Endothelial cell of coronary artery (primary cell): ENCODE measurements at places on chromosomes 12 and 14. TPM values are rescaled to one million over a fixed set of nuclear protein-coding genes. Genes with fewer than 3 reads are reported as not detected.

PLCZ1 gene
- total RNA-seq: 0.18 TPM in 1 of 2 replicates, not detected in the other

KCNH3 gene
- under 0.01 and 0.09 TPM in 2 replicates for total RNA-seq

MAP1LC3B2 gene
- total RNA-seq: 0.18 and 0.19 TPM in 2 replicates

CCER1 gene
- not detected in 2 replicates for total RNA-seq

TMPRSS12 gene
- total RNA-seq: not detected in 2 replicates

IAPP gene
- not detected in 2 replicates for total RNA-seq

VDR gene
- total RNA-seq: 0.27 and 0.47 TPM in 2 replicates

DBX2 gene
- total RNA-seq: not detected in 2 replicates

MMP14 gene
- total RNA-seq: 236 and 368 TPM in 2 replicates

ASCL1 gene
- not detected in 2 replicates for total RNA-seq

TNS2 gene
- total RNA-seq: 19.8 and 33.7 TPM in 2 replicates

RASSF3 gene
- total RNA-seq: 43.0 and 46.9 TPM in 2 replicates

CRIP2 gene
- total RNA-seq: 200 and 227 TPM in 2 replicates

LRRC10 gene
- total RNA-seq: not detected in 2 replicates

POTEM gene
- total RNA-seq: not detected in 2 replicates

MYO1H gene
- not detected in 2 replicates for total RNA-seq

NPAS3 gene
- total RNA-seq: 0.09 TPM in 2 replicates
